ENCODE measurements at places on chromosomes 6 and 20.

- no peak for DNase-seq
Observed at GRCh38 chr20:8393381-8393780, 261.3 kb downstream of the PLCB1 start.

- no peak for DNase-seq
Observed at GRCh38 chr6:101517632-101518031, 124.1 kb downstream of the GRIK2 start.

GRCh38 chr6:117907601-117908245 is 659 bp downstream of the SLC35F1 start:
- no peak for DNase-seq

- no peak for DNase-seq
Observed at GRCh38 chr6:18395177-18395855, 8.2 kb downstream of the RNF144B start.

DNA sequence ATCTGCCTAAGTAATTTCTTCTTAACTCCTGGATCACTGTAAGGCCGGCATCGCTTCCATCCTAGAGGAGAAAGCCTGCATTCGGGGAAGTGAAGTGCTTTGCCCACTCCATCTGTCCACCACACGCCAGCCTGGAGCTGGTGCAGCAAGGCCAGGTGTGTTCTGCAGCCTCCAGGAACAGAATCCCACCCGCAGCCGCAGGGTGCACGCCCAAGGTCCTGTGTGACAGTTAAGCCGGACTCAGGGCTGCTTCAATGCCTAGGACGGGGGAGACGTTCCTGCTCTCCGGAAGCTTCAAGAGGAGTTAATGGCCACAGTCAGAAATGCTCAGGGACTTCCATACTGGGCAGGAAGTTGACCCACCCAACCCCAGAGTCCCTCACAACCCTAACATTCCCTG is 86.1 kb upstream of the QKI start:
- no peak for DNase-seq

- DNase-seq: no peak
Observed at GRCh38 chr20:21511485-21511849, 2.4 kb downstream of the NKX2-2 start.

DNA sequence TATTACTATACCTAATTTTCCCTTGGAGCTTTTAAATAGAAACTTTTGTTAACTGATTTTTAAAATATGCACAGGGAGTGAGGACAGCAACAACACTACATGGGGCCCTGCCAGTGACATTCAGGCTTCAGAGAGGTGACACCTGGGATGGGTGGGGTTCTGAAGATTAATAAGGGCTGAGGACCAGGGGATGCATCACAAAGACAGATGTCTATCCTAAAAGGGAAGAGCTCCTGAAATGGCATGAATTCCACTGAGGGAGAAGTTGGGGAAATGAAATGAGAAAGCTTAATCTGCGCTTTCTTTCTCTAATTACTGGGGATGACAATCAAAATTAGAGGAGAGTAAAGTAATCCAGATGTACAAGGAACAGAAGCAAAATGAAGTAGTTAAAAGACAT is 162.8 kb downstream of the BTBD9 start:
- no peak for DNase-seq

- DNase-seq: no peak
Observed at GRCh38 chr6:33627876-33628275, 6.8 kb downstream of the ITPR3 start.

GRCh38 chr20:44618318-44618731 is 33.2 kb downstream of the ADA start:
- DNase-seq: no peak

GRCh38 chr20:57999465-58000111 is 228.9 kb downstream of the ANKRD60 start:
- no peak for DNase-seq

DNA sequence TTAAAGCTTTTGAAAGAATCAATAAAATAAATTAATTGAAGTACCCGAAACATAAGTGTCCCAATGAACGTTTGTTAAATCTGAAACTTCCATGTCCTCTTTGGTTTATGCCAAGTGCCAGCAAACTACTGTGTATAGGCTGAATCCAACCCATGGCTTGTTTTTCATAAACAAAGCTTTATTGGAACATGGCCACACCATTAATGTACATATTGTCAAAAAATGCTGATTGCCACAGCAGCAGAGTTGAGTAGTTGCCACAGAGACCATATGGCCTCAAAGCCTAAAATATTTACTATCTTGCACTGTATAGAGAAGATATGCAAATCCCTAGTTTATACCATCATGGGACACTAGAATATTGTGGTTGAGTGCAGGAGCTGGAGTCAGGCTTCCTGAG is 406.1 kb downstream of the MAFB start:
- no peak for DNase-seq

DNA sequence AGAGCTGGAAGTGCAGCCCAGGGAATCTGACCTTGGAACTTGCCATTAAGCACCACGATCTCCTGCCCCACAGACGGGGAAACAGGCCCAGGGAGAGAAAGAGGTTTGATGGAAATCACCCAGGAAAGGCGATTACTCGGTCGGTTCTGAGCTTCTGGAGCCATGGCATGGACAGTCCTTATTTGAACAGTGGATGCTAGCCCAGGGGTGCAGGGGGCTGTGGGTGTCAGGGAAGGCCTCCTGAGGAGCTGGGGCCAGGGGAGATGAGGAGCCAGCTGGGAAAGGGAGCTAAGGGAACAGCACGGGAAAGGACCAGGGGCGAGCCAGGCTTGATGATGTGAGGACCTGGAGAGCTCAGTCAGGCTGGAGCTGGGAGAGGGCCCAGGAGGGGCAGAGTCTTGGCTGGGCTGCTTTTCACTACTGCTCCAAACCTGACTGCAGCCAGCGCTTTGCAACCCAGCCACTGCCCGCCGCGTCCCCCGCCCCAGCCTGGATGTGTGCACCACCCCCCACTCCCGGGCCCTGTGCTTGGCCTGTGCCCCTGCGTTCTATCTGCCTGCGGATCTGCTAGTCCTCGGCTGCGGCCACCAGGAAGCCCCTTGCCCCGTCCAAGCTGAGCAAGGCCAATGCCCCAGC is 17.8 kb downstream of the SUN5 start:
- no peak for DNase-seq

DNA sequence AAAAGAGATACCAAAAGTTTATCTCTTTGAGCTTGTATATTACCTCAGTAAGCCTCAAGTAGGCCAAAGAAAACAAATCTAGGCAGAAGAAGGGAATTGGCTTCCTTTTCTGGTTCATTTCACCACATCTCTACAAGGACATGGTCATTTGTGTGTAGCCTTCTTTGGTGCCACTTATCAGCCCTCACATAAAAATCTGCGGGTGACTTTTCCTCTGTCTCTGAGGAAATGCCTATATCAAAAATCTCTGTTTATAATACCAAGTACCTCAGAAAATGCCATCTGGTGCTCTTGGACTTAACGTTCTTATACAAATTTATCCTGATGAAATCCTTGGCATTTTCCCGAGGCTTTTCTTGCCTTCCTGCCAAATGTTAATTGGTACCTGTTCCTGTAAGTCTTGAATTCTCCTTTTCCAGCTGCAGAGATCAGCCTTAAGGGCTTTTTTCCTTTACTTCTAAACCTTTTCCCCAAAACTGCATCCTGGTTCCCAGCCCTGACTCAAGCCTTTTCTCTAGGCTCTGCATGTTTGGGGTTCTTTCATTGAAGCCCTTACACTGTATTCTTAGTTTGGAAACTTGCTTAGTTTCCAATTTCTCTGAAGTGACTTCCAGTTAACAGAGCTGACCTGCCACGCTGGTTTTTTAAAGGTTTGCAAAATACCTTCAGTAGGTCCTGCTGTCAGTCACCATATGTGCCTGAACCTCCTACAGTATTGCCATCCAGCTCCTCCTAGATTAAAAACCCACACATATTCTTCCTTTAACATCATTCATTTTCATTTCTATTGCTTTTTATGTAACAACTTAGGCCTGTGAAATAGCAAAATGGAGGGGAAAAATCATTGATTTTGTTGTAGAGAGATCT is 191.2 kb upstream of the PREP start:
- DNase-seq: no peak

DNA sequence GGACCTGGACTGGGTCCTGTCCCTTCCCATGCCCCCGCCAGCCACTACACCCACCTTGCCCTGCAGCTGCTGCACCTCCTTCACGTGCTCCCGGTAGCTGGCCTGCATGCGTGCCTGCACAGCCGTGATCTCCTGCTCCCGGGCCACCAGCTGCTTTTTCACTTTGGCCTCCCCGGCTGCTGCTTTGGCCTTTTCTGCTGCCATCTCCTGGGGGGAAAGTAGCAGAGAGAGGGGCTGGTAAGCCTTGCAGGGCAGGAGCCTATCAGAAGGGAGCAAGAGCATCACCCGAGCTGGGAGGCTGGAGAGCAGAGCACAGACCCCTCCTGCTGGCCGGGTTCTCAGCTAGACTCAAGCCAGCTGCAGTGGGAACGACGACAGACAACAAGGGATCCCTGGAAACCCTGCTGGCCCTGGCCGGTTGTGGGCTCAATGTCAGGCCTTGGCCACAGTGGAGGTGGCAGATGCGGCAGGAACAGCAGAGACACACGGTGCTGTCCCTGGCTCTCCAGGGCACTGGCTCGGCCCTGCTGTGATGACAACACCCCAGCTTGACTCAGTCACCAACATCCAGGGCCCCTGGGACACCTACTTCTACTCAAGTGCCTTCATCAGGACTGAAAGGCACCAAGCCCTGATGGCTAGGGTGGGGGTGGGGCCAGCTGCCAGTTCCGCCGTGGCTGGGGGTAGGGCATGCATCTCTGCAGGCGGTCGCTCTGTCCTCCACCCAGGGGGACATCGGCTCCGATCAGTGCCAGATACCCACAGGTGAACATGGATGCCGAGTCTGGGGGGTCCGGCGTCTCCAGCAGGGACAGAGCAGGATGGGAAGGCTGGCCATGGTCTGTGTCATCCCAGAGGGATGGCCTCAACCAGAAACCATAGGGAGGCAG is 45.3 kb downstream of the RRBP1 start:
- DNase-seq: no peak

- DNase-seq: no peak
Observed at GRCh38 chr6:87653074-87653962, 48.7 kb downstream of the AKIRIN2 start.

GRCh38 chr6:75601304-75602245 is at the start of gene SENP6:
TSS of gene SENP6 (plus strand) at chr6:75601880. CDS start at chr6:75602525, 645 bp downstream.
- peak; percentile 61 for DNase-seq

DNA sequence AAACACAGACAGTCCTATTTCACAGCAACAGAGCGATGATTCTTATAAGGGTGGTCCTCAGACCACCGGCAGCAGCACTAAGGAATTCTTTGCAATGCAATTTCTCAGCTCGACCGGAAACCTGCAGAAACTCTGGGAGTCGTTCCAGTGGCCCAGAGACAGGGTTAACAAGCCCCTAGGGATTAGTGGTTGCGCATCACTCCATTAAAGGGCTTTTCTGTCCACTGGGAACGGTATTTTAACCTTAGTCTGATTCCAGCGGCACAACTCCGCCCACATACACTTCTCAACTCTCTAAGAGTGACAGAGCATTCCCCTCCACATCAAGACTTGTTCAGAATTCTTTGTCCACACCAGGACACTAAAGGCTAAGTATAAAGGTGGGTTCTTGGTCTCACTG is 341.5 kb downstream of the TFAP2A start:
- DNase-seq: no peak

DNA sequence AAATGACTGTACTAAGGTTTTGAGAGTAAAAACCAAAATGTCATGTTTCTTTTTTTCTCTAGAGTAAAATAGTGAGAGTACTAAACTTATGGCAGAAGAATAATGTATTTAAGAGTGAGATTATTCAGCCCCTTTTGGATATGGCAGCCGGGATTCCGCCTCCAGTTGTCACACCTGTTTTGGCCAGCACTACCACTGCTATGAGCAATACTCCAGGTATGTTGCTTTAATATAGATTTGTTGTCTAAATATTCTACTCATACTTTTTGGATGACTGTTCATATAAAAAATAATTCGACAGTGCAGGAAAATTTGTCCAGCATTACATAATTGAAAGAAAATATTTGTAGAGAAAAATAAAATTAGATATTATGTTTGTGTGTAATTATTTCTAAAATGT is 59.5 kb downstream of the SCAF8 start:
- DNase-seq: no peak

GRCh38 chr20:18857640-18858039 is 44.1 kb downstream of the SCP2D1 start:
- DNase-seq: no peak

DNA sequence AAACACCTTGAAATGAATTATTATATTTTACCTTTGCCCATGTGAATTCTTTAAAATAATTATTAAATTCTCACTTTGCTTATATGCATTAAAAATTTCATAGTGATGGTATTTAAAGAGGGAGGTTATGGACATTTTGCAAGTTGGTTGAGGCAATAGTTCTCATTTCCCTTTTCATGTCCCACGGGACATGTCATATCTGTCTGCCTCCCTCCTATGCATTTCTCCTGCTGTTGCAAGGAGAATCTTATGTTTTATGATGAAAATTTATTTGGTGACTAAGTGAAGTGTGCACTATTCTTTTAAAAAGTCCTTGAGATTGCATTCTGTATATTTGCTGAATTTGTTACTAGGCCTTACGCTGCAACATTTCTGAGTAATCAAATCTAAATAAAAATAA is 67.2 kb downstream of the UTRN start:
- no peak for DNase-seq

GRCh38 chr6:159174263-159174969 is 5.2 kb downstream of the FNDC1 start:
- peak; percentile 31 for DNase-seq

GRCh38 chr6:113287396-113287795 is 569.7 kb upstream of the MARCKS start:
- no peak for DNase-seq

- DNase-seq: no peak
Observed at GRCh38 chr20:5864873-5865587, 85.3 kb downstream of the TRMT6 start.

GRCh38 chr6:11654876-11655275 is 117.3 kb downstream of the TMEM170B start:
- DNase-seq: no peak

DNA sequence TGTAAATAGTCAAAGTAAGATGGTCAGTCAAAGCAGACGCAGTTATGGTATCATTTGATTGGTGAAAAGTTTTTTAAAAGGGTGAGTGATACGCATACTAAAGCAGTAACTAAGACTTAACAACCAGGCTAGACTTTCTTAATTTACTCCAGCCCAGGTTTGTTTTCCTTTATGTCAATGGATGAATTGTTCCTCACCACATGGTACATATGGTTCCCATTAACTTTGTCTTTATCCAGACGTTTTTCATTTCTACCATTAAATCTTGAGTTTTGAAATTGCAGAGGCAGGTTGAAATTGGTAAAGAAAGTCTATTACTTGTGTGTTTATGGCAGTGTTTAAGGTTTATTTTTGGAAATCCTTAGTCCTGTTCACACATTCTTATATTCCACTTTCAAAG is 98.5 kb upstream of the SCGN start:
- no peak for DNase-seq

- DNase-seq: no peak
Observed at GRCh38 chr6:37858363-37858762, 38.8 kb downstream of the ZFAND3 start.

GRCh38 chr6:44349904-44350649 is 7.6 kb downstream of the SPATS1 start:
- no peak for DNase-seq

GRCh38 chr6:152398316-152398715 is 238.8 kb downstream of the SYNE1 start:
- no peak for DNase-seq

Data from stimulated activated CD4-positive, alpha-beta T cell treated with anti-CD3 and anti-CD28 coated beads, Interleukin-15, amount 100 ng/mL, for 1 hour (primary cell).